Upper lobe of right lung (tissue), 1 donor: ENCODE measurements at places on chromosomes 4 and X.
A peak's percentile ranks its signal among the peaks of the same experiment; 100 is the strongest.

DNA sequence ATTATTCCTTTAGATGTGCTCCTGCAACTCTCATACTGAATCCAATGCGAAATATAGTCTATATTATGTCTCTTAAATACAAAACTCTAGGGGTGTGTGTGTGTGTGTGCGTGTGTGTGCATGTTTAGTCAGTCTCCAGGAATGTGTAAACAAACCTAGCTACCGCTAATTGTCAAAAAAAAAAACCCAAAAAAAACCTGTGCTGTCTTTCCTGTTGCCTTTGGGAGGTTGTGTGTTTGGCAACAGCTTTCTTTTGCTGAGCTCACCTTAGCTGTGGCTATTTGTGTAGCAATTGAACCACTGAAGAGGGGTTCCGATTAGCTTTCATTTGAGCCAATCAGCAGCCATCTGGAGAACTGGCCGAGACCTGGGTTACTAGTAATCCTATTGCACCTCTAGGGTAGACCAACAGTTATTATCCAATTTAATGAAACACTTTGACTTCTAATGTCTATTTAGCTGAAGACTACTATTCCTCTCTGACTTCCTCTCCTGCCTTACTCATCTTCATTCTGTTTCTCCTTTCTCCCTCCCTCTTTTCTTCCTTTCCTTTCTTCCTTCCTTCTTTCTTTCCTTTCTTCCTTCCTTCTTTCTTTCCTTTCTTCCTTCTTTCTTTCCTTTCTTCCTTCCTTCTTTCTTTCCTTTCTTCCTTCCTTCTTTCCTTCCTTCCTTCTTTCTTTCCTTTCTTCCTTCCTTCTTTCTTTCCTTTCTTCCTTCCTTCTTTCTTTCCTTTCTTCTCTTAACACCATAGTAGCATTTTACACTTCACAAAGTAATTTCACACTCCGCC lies 471.1 kb downstream of the GBA3 start:
- DNase-seq = no peak
- H3K27me3 ChIP-seq = no peaks in the 10 kb centered on the region
- no peaks in the 10 kb centered on the region for H3K4me1 ChIP-seq
- no peak overlapping the region for H3K27ac ChIP-seq
- H3K4me3 ChIP-seq = no peak overlapping the region

GRCh38 chrX:149571770-149572169 lies 15.5 kb downstream of the MAGEA9B start:
- H3K4me1 ChIP-seq = no peaks in the 10 kb centered on the region
- H3K27me3 ChIP-seq = no peaks in the 10 kb centered on the region
- no peak overlapping the region for H3K27ac ChIP-seq
- no peak overlapping the region for H3K4me3 ChIP-seq
- H3K36me3 ChIP-seq = no peaks in the 10 kb centered on the region

DNA sequence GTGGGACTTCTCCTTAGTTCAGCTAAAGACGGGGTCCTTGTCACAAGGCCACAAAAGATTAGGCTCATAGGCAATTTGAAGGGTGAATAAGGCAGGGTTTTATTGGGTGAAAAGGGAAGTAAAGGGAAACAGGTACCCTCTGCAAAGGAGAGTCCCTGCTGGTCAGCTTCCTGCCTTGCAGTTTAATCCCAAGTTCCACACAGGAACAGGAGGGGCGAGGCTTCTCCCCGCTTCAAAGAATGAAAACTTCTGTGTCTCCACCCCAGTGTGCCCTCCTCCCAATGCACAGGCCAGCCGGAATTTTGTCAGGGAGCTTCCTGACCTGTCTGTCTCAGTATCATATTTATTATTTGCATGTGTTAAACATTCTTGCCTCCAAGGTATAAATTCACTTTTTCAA lies 37.1 kb downstream of the ITM2A start:
- no peaks in the 10 kb centered on the region for H3K36me3 ChIP-seq
- H3K27ac ChIP-seq = no peak overlapping the region
- H3K27me3 ChIP-seq = no peaks in the 10 kb centered on the region
- no peak overlapping the region for H3K4me3 ChIP-seq
- no peaks in the 10 kb centered on the region for H3K4me1 ChIP-seq

DNA sequence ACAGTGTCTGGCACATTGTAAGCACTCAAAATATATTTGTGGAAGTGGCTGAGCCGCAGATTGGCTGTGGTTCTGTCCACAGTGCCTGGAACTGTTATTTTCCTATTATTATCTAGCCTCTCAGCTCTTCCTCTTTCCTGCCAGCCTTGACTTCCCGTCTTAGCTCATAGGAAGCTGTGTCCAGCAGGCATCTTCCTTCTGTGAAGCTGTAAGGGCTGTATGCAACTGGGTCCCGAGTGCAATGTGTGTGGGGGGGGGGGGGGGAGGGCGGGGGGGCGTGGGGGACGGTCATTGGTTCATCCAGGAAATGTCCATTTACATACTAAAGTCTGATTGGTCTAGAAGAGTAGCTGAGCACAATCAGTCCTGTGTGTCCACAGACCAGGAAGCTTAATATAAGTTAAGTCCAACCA lies 210.7 kb downstream of the PDGFRA start:
- no peaks in the 10 kb centered on the region for H3K27me3 ChIP-seq
- H3K4me3 ChIP-seq = peak overlapping the region; percentile 19
- H3K27ac ChIP-seq = peak overlapping the region; percentile 9
- DNase-seq = peak; percentile 29
- no peaks in the 10 kb centered on the region for H3K36me3 ChIP-seq
- H3K4me1 ChIP-seq = no peaks in the 10 kb centered on the region

- no peaks in the 10 kb centered on the region for H3K27me3 ChIP-seq
- H3K27ac ChIP-seq = no peak overlapping the region
- H3K4me3 ChIP-seq = no peak overlapping the region
- no peaks in the 10 kb centered on the region for H3K36me3 ChIP-seq
- no peaks in the 10 kb centered on the region for H3K4me1 ChIP-seq
Observed at GRCh38 chrX:138020941-138021340, 455.0 kb downstream of the ZIC3 start.
